Naive B cell (primary cell): ENCODE measurements at places on chromosomes 11 and 22.

- no peak for DNase-seq
Observed at GRCh38 chr11:126978911-126979310, 21.7 kb downstream of the KIRREL3 start.

DNA sequence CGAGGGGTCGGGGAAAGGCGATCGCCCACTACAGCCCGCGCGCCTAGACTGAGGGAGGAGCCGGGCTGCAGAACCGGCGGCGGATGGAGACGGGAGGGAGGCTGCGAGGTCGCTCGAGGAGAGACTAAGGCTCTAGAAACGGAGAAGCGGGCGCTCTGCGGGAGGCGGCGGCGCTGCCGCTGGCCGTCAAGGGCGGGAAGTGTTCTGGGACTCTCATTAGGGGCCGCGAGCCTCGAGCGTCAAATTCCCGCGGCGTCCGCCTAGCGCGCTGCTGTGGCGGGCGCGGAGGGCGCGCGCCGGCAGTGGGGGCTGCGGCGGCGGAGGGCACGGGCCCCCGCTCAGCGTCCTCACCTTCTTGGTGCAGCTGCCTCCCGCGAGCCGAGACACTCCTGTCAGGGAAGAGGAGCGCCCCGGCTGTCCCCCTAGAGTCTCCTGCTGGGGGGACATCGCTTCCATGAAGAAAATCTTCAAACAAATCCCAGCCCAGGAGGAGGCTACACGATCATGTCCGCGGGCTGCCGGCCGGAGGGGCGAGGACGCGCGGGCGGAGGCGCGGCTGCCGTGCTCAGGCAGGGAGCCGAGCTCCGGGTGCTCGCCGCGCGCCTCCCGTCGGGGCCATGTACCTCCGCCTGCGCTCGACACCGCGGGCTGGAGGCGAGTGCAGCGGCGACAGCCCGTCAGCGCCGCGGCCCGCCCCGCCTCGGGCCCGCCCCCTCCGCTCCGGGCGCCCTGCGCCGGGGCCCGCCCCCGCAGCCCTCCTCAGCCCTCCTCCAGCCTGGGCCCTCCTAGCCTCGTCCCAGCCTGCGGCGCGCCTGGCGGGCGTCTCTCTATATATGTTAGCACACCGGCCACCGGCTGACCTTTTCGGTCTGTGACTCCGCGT, at the start of gene ARHGAP20:
TSS of gene ARHGAP20 (minus strand) at position 662 of the 883 bp plus-strand sequence. CDS start at position 456, 206 bp downstream.
- DNase-seq, result peak; percentile 69

- no peak for DNase-seq
Observed at GRCh38 chr11:134499990-134500389, 87.9 kb upstream of the B3GAT1 start.

GRCh38 chr11:26947379-26947844, 46.5 kb upstream of the FIBIN start:
- no peak for DNase-seq

DNA sequence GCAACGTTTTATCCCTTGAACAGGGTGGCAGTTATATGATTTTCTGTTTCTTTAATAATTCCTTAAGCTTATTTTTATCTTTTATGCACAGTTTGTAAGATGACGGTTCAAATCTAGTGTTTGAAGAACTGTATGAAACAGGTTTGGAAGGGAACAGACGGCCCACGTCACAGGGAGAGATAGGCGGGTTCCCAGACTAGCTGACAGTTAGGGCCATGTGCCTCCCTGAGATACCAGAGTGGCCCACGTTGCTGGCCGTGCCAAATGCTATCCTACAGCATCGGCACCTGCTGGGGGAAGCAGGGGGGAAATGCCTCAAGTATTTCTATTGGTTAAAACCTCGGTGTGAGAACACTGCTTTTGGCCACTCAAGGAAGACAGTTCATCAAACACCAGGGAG, 50.2 kb upstream of the BID start:
- no peak for DNase-seq

GRCh38 chr11:123197711-123198110, 2.7 kb upstream of the CLMP start:
- no peak for DNase-seq

DNA sequence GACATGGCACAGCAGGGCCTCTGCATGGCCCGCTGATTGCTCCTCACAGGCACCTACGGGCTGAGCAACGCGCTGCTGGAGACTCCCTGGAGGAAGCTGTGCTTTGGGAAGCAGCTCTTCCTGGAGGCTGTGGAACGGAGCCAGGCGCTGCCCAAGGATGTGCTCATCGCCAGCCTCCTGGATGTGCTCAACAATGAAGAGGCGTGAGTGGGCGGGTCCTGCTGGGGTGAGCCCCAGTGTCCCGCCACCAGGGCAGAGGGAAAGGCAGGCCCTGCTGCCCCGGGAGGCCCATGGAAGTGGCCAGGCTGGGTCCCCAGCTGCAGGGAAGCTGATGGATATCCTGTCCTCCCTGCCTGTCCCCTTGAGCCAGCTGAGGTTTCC, 18.6 kb upstream of the DGCR8 start:
- no peak for DNase-seq

- no peak for DNase-seq
Observed at GRCh38 chr22:20238901-20239675, 29.0 kb downstream of the RTN4R start.

DNA sequence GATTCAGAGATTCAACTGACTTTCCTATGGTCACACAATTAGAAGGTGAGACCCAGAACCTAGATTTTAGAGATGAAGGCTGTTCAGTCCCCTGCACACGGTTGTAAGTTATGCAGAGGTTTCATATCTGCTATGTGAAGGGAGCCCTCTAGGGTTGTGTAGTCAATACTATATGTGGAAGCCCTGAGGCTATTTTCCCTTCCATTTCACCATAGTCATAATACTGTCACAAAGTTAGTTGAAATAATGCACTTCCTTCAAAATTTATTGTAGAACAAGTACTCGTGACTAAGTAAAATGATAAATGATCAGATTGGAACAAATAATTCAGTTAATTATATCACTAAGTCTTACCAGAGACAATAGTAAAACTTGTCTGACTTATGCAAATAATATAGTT, 48.8 kb downstream of the ENDOD1 start:
- DNase-seq, result no peak
